ENCODE measurements at places on chromosomes 2 and 18.

GRCh38 chr2:10305715-10306114 is 3.0 kb downstream of the HPCAL1 start:
- no peak for DNase-seq

- no peak for DNase-seq
Observed at GRCh38 chr18:23355206-23355605, 97.9 kb upstream of the RIOK3 start.

DNA sequence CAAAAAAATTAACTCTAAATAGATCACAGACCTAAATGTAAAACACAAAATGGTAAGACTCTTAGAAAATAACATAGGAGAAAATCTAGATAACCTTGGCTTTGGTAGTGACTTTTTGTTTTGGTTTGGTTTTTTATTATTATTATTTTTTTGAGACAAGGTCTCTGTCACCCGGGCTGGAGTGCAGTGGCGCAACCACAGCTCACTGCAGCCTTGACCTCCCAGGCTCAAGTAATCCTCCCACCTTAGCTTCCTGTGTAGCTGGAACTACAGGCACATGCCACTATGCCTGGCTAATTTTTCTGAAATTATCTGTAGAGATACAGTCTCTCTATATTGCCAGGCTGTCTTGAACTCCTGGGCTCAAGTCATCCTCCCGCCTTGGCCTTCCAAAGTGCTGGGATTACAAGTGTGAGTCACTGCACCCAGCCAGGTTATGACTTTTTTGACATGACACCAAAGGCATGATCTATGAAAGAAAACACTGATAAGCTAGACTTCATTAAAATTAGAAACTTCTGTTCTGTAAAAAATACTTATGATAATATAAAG is 88.0 kb downstream of the HNRNPLL start:
- no peak for DNase-seq

DNA sequence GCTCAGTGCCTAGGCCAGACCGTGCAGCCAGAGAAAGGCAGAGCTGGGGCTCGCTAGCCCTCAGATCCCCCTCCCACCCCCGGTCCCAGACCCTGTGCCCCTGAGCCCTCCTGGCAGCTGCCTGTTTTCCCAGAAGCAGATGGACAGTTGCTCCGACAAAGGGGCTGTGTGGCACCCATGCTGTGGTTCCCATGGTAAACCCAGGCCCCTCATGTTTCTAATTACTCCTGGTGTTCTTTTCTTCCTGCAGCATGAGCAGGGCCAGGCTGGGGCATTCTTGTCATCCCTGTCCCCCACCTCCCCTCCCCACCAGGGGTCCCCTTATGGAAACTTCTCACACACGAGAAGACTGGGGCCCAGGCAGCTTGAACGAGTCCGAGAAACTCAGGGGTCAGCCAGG is 269.6 kb downstream of the HAUS1 start:
- DNase-seq: no peak

DNA sequence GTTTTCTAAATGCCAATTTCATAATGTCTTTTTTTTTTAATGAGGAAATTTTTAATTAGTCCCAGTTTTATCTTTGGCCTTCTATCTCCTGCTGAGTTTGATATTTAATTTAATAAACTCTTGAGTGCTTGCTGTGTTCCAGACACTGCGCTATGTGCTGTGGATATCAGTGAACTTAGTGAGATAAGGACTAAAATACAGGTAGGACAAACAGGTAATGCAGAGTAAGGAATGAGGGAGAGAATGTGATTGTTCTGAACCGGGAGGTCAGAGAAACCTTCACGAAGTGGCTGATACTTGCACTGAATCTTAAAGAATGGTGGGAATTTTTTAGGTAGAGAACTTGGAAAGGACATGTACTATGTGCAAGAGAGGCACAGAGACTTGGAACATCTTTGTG is 28.2 kb downstream of the TTC27 start:
- DNase-seq: no peak
